ENCODE measurements at places on chromosomes 3 and 15.

- peak; percentile 90 for DNase-seq
These were observed 263.9 kb upstream of the TGFBR2 start for GRCh38 chr3:30342318-30343060.

DNA sequence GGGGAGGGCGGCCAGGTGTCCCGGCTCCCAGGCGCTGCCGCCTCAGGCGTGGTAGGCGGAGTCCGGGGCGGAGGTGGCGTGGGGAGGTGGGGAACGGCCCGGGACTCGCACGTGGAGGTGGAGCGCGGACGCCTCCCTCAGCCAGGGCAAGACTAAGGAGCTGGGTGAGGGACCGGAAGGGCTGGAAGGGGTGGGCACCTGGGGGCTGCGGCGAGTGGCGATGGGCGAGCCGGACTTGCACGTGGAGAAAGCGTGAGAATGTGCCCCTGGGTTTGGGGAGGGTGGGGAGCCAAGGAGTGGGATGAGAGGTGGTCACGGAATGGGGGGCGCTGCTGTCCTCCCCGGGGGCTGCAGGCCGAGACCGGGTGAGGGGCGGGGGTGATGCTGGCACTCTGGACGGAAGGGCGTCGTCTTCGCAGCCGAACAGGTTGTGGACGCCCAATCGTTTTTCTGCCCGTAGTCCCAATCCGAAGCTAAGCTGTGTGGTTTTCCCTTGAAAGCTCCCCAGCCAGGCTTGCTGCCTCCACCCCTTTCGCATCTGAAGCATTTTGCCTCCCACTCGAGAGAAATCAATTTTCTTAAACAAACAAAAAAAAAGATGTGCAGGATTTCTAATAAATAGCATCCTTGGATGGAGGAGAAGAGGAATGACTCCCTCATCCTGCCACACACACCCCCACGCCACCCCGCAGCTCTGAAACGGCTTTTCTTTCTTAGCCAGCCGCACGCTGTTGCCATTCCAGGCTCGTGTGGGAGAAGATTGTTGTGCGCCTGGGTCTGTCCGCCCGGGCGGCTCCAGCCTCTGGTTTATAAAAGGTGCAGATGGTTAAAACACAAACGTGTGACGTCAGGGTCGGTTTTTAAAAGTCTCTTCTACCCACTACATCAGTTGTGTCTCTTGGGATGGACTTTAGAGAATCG lies 62.5 kb upstream of the ANKRD28 start:
- DNase-seq: peak; percentile 40

DNA sequence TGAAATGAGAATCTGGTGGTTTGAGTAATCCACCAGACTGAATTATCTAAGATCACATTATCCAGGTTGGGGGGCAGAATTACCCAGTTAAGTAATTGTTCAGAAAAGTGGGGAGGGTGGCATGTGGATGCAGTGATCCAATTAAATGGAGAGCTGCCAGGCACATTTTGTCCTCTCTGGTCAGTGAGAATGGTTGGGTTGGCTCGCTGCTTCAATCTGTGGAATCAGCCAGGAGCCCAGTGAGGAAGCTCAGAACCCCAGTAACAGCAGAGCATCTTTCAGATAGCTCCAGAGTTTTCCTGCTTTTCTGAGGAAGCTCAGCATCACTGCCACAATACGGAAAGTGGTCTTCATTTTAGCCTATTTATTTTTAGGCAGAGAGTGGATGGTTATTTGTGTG lies 6.4 kb upstream of the EXOG start:
- no peak for DNase-seq

DNA sequence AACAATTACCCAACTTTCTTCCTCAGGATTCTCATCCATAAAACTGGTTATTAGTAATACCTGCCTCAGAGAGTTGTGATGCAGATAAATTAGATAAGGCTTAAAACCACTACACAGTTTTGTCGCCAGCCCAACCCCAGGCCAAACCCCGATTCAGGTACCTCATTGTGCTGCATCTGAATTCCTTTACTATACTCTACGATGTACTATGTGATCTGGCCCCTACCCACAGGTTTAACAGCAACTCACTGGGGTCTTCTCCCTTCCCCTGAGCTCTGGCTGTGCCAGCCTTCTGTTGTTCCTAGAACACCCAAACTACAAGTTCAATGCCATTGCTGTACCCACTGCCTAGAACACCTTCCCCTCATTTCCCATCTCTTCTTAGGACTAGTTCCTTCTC lies 64.6 kb downstream of the MYO5A start:
- no peak for DNase-seq

- DNase-seq: no peak
These were observed 92.9 kb downstream of the LRRC3B start for GRCh38 chr3:26715431-26715830.

- no peak for DNase-seq
These were observed 42.7 kb upstream of the RASGRF1 start for GRCh38 chr15:79133309-79133708.

DNA sequence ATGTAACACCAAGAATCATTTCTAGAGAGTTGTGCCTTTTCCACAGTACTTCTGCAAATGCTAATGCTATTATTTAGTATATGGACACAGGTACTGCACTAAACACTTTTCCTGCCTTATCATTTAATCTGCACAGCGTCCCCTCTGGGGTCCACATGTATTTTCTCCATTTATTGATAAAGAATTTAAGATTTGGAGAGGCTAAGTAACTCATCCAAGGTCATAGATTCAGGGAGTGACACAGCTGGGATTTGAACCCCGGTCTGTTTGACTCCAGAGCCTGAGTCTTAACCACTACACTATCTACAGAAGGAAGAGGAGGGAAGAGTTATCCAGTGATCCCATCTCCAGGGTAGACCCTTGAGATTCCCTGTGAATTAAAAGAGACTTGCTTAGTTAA lies 24.9 kb upstream of the TPRG1 start:
- peak; percentile 26 for DNase-seq

Measured in HFFc6 (cell line).